ENCODE measurements at places on chromosomes 2 and 18.

GRCh38 chr18:55384551-55385275, 203.3 kb downstream of the TCF4 start:
- no peak for DNase-seq

- DNase-seq, result no peak
These were observed 314.8 kb downstream of the RBM43 start for GRCh38 chr2:150946831-150947230.

- DNase-seq, result peak; percentile 71
These were observed 189.9 kb upstream of the TANK start for GRCh38 chr2:160970052-160970965.

DNA sequence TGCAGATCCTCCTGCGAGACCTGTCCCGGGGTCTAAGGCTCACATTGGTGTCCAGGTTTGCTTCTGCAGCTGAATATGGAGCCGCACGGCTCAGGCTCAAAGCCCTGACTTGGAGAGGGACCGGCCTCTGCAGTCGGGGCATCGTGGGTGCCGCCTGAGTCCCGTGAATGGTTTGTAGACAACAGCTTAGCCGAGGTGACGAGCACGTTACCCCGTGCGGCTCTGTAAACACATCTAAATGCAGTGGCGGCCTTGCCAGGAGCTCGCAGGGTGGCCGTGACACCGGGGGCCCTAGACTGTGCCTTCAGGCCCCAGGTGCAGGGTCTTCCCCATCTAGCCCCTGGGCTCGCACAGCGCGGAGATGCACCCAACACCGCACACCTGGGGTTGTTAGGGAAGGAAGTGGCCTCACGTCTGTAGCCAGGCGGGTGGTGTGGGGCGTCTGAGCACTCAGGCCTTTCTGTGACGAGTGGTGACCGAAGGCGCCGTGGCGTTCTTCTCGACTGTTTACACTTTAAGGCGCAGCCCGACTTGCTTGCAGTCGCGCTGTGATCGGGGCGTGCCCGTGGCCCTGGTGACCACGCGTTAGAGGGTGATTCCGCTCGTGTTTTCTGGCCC, 91.6 kb downstream of the NFATC1 start:
- no peak for DNase-seq

- no peak for DNase-seq
These were observed 88.7 kb upstream of the TXNDC2 start for GRCh38 chr18:9796935-9797549.

DNA sequence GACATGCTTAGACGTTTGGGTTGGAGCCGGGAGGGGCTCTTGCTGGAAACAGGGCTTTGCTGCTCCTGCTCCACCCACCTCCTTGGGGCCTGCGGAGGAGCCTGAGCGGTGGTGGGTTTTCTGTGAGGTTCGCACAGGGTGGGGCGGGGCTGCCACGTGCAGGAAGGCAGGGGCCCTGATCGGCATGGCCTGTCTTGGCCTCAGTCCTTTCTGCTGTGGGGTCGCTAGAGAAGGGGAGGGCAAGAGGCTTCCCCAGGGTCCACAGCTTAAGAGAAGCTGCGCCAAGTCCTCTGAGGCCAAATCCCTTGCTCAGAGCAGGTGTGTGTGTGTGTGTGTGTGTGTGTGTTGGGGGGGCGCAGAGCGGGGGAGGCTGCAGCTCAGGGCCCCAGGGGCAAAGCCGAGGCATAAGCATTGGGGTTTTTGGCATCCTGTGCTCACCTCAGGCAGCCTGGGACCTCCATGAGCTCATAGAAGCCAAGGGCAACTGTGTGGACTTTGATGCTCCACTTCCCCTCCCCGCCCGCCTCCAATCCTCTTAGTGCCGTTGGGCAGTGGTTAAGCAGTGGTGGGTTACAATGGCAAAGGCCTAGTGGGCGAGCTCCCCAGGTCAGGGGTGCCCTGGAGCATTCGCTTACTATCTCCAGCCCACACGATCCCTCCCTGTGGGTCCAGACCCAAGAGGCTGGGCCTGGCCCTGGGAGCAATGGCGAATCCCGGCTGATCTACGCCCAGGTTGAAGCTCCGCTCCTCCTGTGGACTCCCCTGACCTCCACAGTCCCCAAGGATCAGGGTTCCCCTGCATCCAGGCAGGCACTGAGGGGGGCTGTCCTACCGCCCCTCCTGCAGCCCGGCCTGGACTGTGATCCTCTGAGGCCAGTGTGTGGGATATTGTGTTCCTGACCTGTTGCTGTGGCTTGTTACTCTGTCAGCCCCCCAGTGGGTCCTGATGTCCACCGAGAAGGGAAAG, 28.9 kb downstream of the TOGARAM2 start:
- DNase-seq, result no peak
